ENCODE measurements at places on chromosomes 11 and 22.

GRCh38 chr22:42372976-42373375 is 59.2 kb downstream of the NFAM1 start:
- no peak for DNase-seq

DNA sequence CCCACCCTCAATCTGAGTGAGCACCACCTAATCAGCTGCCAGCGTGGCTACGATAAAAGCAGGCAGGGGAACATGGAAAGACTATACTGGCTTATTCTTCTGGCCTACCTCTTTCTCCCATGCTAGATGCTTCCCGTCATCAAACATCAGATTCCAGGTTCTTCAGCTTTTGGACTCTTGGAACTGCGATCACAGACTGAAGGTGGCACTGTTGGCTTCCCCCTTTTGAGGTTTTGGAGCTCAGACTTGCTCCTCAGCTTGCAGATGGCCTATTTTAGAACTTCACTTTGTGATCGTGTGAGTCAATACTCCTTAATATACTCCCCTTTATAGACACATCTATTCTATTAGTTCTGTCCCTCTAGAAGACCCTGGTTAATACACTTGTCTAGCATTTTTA is 543.7 kb upstream of the RAG2 start:
- DNase-seq = no peak

DNA sequence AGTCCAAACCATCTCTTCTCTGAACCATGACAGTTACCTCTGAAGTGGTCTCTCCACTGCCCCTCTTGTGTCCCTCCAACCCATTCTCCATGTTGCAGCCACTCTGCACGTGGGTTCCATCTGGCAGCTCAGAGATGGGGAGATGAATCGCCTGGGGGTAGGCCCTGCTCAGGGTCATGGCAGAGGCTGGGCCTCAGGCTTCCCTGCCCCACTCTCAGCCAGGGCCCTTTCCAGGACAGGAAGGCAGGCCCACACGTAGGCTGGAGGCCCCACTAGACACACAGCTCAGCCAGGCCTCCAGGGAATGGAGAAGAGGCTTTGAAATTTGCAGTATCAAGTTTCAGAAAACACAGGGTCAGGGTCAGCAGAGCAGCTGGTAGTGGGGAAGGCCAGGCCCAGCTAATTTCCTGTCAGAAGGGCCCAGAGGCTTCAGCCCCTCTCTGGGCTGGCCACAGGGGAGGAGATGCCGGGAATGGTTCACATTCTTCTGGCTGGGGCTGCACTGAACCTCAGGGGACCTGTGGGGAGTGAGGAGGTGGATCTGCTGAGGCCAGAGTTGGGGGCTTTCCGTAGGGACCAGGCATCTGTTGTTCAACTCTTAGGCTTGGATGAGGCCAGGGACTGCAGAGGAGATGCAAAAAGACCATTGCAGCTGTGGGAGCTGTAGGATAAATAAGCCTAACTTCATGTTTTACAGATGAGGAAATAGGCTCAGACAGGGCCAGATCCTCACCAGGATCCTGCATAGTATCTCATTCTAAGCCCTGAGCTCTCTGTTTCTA is 101.6 kb downstream of the SWAP70 start:
- no peak for DNase-seq

- DNase-seq = no peak
These were observed 86.5 kb upstream of the CLDN5 start for GRCh38 chr22:19610518-19611253.

DNA sequence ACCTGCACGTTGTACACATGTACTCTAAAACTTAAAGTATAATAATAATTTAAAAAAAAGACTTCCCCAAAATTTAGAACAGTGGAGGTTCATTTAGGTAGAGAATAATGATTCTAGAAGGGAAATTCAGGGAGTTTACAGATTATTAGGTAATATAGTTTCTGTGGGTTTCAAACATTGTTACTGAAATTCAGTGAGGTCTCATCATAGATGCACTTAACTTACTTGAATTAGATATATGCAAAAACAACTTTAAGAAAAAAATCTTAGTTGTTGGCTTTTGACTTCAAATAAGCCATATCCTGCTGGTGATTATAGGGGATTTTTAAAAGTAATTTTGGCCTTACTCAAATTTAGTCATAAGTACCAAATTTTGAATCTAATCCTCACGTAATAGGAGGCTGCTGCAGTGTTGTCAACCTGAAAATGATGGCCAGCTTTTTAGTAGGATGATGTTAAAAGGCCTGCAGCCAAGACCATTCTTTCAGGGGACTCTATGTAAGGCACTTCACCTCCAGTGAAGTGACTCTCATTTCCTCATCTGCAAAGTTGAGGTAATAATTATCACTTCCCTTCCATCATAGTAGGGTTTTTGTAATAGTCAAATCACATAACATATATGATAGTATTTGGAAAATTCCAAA is 42.5 kb upstream of the KCNA4 start:
- no peak for DNase-seq

All from stimulated activated naive CD4-positive, alpha-beta T cell treated with Interleukin-2 at 50 U/mL for 16 hours (primary cell).